ENCODE measurements at places on chromosomes 1 and 21.
A peak's percentile ranks its signal among the peaks of the same experiment; 100 is the strongest.

DNA sequence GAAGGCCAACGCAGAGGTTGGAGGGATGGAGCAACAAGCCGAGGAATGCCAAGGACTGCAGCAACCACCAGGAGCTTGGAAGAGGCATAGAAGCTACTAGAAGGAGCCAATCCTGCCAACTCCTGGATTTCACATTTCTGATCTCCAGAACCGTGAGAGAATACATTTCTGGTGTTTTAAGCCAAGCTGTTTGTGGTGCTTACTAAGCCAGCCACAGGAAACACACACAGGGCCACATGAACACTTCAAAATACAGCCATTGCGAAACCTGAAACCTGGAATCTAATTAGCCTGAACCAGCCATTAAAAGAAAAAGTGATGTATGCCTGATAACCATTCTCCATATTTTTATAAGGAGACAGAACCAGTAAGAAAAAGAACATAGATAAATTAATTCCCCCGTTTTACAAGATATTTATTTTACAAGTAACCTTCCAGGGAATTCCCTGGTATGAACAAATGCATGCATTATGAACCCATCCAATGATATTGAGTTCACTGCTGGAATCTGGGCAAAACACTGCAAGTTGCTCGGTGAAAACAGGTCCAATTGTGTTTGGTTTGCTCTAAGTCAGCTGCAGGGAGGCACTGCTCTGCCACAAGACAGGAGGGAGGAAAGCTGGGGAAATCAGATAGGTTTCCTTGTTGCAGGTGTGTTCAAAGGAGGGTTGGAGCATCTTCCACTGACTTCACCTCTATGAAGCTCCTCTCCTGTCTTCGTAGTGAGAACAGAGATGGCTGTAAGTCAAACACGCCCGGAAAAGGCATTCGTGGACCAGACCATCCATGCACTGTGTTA is 70.2 kb downstream of the ETS2 start:
- no peak for DNase-seq

- no peak for DNase-seq
Observed at GRCh38 chr1:214314178-214314843, 33.4 kb downstream of the SMYD2 start.

GRCh38 chr1:66283622-66284041 is 250.3 kb upstream of the SGIP1 start:
- DNase-seq: no peak

- no peak for DNase-seq
Observed at GRCh38 chr1:50265790-50266314, 157.1 kb downstream of the ELAVL4 start.

GRCh38 chr1:73042403-73042802 is 760.1 kb upstream of the NEGR1 start:
- no peak for DNase-seq

DNA sequence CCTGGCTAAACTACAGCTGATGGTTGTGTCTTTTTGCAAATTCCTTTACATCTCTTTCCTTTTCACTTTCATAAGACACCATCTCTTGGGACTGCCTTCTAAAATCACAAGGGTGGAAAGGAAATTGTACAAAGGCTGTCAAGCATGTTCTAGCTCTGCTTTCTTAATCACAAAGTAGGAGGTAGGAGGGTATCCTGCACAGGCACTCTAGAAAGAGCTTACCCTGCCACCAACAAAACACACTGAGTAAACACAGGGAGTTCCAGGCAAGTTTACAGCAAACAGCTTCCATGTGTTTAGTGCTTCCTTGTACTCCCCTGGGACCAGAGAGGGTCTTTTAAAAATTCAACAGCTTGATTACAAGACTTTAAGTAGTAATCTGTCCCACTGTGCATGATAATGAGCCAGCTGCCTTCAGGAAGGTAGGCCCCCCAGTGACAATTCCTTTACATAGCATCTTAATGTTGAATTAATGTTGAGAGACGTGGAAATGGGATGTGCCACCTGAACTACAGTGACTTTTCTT is 2.4 kb downstream of the PLPP3 start:
- no peak for DNase-seq

GRCh38 chr1:42852608-42852980 is 6.2 kb downstream of the ZNF691 start:
- no peak for DNase-seq

DNA sequence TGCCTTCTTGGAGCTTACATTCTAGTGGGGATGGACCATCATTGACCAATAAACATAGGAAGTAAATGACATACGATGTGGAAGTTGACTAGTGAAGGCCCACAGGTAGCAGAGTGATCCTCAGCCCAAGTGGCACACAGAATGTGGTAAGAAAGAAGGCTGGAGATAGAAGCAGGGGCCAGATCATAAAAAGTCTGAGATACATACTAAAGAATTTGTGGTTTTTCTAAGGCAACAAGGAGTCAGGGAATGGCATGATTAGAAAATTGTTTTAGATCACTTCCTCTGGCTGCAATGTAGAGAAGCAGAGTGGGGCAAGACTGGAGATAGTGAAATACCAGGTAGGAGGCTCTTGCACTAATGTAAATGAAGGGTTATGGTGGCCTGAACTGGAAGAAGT is 154.0 kb downstream of the VPS13D start:
- DNase-seq: no peak

GRCh38 chr1:16978567-16979474 is 1.6 kb downstream of the MFAP2 start:
- no peak for DNase-seq

DNA sequence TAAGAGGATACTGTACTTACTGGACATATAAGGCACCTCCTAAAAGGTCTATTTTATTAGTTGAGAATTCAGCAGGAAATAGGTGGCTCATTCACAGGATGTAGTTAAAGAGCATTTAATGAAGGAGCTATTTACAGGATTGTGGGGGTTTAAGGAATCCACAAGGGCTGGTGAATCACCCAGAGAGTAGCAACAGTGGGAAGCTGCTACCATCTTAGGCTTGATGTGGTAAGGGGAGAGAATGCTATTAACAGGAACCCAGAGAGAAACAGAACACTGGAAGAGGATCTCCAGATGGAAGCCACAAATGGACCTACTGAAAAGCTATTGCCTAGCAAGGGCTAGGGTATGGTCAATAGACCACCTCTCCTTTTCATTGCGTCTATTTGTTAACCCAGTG is 52.0 kb upstream of the COL11A1 start:
- DNase-seq: no peak

GRCh38 chr1:147598621-147599361 is 57.5 kb downstream of the BCL9 start:
- peak; percentile 12 for DNase-seq

DNA sequence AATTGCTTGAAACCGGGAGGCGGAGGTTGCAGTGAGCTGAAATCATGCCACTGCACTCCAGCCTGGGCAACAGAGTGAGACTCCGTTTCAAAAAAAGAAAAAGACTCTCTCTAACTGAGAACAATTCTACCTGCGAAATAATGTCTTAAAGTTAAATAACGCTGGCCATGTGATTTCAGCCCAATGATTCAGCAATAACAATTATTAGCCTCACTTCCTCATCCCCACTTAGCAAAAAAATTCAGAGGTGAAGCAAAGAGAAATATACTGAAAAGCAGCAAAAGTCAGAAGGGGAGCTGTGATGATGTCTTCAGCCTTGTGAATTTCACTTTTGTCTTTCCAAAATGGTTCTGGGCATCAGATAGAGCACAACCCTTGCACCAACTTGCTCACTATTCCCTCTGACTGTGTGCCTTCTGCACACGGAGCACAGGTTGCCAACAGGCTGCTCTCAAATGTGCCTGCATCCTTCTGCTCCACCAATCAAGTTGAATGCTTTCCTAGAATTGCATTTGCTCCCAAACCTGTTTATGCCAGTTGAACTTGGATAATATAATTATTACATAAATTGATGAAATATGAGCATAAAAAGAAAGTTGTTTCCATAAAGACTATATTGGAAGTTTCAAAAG is 79.8 kb upstream of the IPO9 start:
- DNase-seq: no peak

All from activated T-cell treated with anti-CD3 and anti-CD28 coated beads for 4 hours (primary cell).